ENCODE measurements at places on chromosomes 5 and 9.

GRCh38 chr5:150263801-150264621 is 25.6 kb downstream of the CAMK2A start:
- DNase-seq, result no peak

DNA sequence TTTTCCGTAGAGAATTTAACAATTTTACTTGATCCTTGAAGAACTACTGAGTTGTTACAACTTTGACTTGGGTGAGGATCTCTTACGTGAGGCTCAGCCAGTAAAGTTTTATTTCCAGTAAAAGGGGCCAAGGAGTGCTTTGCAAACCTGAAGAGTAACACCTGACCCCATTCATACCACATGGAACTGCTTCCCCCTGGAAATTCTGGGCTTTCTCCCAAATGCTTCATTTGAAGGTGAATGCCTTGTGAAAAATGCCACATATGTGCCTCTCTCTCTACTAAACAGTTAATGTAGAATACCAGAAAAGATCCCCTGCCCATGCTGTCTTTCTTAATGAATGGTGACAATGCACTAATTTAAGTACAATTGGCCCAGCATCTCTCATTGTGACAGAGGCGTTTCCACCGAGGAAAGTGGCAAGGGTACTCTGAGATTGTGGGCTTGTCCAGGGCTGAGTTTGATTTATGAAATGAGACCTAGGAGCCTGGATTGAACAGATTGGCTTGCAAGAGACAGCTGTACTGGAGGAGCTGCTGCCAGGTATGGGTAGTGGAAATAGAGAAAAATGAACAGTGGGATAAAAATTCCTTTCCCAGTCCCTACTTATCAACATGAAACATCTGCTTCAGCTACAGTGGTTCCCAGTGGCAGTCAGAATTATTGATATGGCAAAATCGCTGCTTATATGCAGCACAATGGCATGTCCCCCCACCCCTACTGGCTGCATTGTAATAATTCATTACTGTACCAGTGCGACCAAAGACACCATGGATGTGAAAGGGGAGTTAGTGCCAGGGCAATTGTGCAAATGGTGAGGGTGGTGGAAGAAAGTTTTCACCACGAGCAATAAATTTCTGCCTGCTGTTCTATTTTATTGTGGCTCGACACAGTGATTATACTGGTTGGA is 843.7 kb upstream of the WWC1 start:
- no peak for DNase-seq

GRCh38 chr9:74940600-74940999 is 12.1 kb downstream of the C9orf40 start:
- DNase-seq, result no peak

DNA sequence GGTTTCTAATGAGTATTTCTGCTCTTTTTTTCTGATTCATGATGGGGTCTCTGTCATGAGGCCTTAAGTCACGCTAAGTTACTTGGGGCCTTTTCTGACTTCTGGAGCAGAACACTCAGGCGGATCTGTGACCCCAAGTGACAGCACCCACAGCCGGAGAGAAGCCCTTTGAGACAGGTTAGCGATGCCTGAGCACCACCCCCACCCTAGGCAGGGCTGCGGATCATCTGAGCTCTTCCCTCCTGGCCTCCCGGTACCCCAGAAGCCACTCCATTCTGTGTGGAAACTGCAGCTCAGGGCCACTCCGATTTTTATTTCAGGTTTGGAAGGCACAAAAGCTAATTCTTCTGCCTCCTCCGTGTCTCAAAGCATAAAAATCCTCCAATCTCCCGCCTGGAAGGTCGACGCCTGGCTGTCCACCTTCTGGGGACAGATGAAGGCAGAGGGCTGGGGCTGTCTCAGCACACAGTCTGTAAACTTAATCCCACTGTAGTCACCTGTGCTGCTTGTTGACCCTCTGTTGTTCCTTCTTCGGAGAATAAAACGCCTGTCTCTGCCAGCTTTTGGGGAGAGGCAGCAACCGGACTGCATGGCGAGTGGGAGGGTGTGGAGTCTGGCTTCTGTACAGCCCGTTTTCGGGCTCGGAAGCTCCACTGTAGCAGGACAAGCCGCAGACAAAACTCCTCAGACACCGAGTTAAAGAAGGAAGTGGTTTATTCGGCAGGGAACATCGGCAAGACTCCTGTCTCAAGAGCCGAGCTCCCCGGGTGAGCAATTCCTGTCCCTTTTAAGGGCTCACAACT is 88.8 kb downstream of the SPRY4 start:
- DNase-seq, result no peak

- peak; percentile 8 for DNase-seq
Measured at GRCh38 chr9:101711330-101711941, 27.0 kb downstream of the GRIN3A start.

DNA sequence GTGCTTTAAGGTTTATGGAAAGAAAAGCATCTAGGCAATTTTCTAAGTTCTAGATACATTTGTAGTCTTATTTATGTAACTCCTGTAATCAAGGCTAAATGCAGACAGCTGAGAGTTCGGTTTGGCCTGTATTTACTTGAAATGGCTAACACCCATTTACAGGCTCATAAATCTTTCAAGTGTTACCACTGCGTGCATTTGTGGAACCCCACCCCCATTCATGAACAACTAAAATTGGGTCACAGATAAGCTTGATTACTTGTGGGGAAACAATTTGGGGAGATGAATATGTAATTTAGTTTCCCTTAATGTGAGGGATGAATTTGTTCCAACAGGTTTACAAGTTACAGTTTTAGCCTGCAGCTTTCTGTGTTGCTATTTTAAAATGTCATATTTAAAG is 360.6 kb downstream of the ARRDC3 start:
- DNase-seq, result no peak

- DNase-seq, result no peak
Measured at GRCh38 chr5:125703616-125704015, 719.6 kb upstream of the GRAMD2B start.

GRCh38 chr5:72125941-72126620 is 18.8 kb downstream of the MAP1B start:
- no peak for DNase-seq

- no peak for DNase-seq
Measured at GRCh38 chr5:40716000-40716399, 36.3 kb downstream of the PTGER4 start.

DNA sequence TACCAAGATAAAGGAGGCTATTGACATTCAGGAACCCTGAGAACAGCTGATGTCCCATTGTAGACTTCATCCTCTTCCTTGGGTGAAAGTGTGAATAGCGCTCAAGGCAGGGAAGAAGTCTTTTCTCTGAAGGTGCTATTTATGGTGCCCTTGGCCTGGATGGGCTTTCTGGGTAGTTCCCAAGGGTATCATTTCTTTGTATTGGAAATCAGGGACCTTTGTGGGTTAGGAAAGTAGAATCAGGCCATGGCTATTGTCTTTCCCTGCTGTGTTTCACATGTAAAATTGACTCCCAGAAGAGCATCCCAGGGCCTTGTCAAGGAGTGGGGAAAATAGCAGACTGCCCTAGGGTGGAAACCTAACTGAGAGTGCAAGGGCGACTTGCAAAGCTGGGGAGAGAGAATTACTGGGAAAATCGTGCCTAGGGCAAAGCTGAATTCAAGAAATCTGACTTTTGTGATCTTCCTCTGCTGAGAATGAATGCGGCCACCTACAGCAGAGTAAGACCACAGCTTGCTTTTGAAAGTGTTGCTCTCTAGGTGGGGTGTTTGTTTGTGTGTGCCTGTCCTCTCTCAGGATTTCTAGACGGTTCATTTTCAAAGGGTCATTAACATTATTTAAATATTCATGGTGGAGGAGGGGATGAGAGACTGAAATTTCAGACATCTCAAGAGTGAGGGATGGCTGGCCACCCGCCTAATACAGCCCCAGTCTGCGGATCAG is 160.6 kb downstream of the C9orf152 start:
- no peak for DNase-seq

DNA sequence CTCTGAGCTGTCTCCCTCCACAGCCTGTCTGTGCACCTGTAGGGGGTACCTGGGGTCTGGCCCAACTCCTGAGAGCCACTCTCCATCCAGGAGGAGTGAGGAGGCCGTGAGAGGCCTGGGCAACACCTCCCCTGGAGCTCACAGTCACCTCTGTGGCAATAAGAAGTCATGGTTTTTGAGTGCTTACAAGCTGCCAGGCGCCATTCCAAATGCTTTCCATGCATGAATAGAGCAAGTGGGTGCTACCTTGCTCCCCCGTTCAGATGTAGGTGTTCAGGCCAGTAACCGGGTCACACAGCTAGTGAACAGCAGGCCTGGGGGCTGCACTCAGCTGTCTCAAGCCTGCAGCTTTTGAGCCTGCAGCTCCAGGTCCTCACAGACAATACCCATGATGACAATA is 30.6 kb downstream of the CORO2A start:
- no peak for DNase-seq

DNA sequence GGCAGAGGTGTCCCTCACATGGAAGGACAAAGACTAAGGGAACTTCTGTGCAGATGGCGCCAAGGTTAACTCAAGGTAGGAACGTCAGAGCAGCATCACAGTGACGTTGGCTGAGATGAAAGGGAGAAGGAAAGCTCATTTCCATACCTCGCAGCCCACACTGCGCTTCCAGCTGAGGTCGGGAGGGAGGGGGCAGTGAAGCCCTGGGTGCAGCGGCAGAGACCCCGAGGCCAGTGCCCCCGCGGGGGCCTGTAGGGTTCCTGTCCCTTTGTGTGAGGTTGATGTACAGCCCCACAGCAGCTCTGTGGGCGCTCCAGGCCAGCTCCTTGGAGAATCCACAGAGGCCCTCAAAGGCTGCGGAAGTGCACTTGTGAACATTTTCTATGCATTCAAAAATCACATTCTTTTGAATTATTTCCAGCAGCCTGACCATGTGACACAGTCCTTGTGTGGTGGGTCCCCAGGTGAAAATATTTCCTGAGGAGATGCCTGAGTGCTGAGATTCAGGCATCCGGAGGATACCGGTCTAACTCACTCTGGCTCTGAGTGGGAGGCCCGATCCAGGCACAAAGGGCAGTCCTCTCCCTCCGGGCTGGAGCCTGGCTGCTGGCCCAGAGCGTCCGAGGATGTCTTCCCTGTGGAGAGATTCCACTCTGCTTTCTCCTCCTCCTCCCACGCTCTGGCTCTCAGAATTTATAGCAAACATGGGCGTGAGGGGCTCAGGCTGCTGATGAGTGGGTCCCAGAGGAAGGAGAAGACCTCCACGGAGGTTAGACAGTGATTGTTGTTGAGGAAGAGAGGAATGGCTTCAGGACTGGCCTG is 150.7 kb downstream of the ICE1 start:
- DNase-seq, result no peak

DNA sequence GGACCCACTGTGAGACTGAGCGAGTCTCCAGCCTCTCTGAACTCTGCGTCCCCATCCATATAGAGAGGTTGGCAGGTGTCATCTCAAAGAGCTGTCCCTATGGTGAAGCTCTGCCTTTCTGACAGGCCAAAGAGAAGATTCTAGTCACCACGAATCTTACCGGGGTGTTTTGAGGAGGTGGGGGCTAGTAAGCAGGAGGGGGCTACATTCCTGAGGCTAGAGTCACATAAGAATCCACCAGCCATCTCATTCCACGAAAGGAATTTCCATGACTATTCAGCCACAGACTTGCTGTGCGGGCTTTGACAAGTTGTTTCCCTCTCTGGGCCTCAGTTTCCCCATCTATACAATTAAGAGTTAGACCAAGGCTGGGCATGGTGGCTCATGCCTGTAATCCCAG is 16.3 kb downstream of the PDGFRB start:
- no peak for DNase-seq

GRCh38 chr5:105730982-105731381 is 1939.8 kb downstream of the EFNA5 start:
- no peak for DNase-seq

- no peak for DNase-seq
Measured at GRCh38 chr9:69542058-69542457, 130.1 kb downstream of the APBA1 start.

GRCh38 chr5:7941692-7942091 is 72.7 kb downstream of the MTRR start:
- DNase-seq, result no peak

DNA sequence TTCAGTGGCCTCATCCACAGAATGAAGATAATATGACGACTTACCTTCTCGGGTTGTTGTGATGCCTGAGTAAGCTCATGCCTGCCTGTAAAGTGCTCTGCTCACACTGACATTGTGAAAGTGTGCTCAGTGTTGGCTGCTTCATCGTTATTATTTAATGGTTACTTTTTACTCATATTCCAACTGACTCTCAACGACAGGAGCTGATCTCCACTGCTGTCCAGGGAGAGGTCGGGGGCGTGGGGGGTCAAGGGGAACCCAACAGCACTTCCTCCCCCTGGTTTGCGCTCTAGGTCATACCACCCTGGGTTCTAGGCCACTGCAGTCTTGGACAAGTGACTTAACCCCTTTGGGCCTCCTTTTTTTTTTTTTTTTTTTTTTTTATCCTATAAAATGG is 52.9 kb upstream of the ANGPTL2 start:
- no peak for DNase-seq

DNA sequence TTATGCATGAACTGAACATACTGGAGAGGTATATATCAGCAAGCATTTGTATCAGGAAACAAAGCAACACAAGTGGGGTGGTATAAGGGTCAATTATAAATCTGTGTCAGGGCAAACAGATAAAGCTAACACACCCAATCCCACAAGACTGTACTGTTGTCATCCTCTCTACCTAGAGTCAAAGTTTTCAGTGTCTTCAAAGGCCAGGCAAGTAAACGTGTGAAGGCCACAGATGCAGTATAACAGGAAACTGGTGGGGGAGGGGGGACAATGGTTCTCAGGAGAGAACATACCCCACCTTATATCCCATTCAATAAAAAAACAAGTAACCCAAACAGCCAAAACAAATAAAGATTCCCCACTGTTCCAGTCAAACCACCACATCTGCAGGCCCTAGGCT is 22.1 kb downstream of the ELP1 start:
- no peak for DNase-seq

DNA sequence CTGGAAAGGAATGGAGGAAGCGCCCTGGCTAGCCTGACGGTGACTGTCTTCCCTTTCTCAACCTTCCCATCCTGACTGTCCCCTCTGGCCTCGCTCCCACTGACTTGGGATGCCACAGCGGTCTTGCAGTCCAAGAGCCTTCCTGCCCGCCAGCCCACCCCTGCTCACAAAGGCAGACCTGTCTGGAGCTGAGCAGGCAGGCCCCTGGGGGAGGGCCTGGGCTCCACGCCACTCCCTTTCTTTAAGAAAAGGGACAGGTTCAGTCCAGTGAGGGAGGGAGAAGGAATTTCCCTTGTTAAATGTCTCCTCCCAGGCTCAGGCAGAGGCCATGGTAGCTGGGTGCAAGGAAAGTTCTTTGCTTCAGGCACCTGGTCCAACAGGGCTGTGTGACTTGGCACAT is 18.1 kb downstream of the FGF1 start:
- DNase-seq, result no peak
